ENCODE measurements at places on chromosomes 12 and 14. TPM values are rescaled to one million over a fixed set of nuclear protein-coding genes. Genes with fewer than 3 reads are reported as not detected.

TTC9 gene
- total RNA-seq, result 24.8 TPM

ANO2 gene
- 1.7 TPM for total RNA-seq

CABP1 gene
- total RNA-seq, result 0.14 TPM

LHX5 gene
- not detected for total RNA-seq

GRCh38 chr12:22480016-22480415 lies 64.3 kb downstream of the C2CD5 start:
- DNase-seq, result no peak

DNA sequence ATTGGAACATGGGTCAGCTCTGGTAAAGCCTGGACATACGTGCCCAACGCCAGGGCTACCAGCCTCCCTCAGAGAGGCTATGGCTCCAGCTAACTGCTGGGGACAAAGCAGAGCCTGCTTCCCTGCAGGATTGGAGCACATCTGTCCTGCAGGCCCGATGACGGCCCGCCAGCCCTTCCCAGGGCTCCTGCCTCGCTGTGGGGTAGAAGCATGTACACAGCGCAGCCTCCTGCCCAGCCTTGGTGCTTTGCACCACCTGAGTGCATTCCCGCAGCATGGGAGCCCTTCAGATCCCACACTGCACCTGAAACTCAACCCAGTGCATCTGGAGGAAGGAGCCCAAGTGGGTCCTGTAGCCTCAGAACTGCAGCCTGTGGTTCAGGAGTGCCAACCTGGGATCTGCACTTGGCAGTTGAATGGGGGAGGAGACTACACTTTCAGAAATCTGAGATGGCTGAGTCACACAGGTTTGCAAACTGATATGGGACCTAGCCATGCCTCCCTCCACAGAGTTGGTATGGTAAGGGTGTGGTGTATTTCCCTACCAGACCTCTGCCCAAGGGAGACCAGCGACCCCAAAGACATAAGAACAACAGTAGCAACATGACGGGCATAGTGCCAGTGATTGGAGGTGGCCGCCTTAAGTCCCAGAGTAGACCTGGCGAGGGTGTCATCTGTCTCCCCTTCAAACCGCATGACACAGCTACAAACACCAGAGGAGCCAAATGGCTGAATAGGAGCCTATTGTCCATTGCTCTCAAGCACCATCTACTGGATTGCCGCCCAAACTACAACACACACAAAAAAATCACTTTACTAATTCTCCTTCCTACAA lies 273.9 kb upstream of the MIS18BP1 start:
- DNase-seq, result peak; percentile 2

DNA sequence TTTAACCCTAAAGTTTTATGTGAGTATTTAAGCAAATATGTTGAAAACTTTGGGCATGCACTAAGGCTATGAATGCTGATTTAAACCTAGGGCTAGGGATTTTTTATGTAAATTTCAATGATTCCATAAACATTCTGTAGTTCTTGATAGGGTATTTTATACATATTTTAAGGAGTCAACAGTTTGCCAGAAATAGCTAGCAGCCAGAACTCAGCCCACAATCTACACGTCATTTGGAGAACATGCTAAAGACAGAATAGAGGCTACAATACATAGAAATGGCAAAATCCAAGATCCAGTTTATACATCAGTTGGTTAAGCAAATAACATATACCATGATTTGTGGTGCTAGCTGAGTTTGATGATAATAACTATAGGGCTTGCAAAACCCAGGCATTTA lies 184.7 kb downstream of the TMEM117 start:
- no peak for DNase-seq

DNA sequence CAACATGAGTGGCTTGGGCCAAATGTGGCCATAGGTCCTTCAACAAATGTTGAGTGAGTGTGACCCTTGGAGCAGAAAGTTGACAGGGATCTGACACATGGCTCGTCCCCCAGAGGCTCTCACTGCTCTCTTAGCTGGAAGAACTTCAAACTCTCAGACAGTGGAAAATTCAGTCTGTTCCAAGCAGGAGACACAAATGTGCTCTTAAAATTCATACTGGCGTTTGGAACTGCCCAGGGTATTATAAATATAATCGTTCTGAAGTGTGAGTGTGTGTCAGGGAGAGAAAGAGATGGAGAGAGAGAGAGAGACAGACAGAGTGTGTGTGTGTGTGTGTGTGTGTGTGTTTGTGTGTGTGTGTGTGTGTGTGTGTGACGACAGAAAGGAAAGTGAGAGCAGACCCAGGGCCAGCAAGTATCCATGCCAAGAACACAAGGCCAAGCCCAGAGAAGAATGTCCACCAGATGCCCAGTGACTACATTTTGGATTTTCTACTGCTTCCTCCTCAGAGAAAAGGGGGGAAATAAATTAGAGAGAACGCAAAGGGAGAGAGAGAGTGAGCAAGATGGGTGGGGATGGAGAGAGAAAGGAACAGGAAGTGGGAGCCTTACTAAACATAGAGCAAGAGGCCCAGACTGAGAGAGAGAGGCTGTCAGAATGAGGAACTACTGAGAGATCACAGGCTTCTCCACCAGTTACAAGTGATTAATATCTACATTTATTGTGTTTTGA lies 193.6 kb upstream of the NUDT4 start:
- DNase-seq, result no peak

GRCh38 chr12:33663000-33663654 lies 223.5 kb upstream of the SYT10 start:
- no peak for DNase-seq

DNA sequence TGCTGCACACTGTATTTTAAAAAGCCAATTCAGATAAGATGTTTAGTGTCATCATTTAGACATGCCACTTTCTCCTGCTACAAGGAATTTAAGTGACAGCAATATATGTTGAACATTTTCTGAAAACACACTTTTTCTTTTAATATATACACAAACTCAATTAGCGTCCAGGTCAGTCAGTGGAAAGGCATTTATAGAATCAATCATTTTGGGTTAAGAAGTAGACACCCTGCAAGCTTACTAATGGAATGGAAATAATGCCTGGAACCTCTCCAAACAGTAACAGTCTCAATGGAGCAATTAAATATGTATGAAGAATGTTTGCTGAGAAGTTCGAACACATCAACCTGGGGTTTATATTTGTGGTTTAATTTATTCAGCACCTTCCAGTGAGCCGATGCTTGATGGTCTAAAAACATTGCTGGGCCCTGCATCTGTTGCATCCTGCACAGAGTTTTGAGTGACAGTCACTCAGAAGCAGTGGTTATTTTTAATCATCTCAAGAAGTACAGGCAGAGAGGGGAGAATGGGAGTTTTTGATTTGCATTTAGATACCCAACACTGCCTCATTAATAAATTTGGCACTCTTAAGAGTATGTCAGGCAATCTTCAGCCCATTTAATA lies 410.7 kb downstream of the TMEM117 start:
- DNase-seq, result no peak

DNA sequence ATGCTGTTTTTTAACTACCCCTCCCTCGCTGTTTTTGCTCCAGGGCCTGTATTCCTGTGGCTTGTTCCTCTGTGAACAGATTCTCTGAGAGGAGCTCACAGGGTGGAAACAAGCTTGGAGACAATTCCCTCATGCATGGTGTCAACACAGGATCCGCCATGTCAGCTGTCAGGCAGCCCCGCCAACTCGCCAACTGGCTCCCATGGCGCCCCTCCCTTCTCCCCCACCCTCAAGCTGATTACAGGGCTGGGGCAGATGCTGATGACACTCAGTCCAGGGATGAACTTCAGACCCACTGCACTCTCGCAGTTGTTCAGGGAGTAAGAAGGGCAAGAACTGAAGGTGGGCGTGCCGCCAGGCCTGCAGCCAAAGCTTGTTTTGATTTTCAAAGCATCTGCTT lies 229.9 kb downstream of the NTF3 start:
- no peak for DNase-seq
